ENCODE measurements at places on chromosomes 4 and X.

DNA sequence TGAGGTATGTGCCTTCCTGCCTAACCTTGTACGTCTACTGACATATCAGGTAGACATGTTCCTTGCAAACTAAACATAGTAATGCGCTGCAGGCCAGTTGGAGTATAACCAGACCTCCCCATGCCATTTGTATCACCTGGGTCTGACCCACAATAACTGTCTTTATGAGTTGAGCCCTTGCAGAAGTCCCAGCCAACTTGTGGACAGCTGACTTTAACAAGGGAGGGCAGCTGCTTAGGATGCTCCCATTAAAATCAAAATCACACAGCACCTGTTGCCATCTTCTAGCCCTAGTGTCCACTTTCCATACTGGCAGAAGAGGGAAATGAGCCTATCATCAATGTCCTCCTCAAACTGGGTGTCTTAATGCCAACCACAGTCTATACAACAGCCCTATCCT lies 41.6 kb downstream of the KANTR start:
- no peak for DNase-seq

DNA sequence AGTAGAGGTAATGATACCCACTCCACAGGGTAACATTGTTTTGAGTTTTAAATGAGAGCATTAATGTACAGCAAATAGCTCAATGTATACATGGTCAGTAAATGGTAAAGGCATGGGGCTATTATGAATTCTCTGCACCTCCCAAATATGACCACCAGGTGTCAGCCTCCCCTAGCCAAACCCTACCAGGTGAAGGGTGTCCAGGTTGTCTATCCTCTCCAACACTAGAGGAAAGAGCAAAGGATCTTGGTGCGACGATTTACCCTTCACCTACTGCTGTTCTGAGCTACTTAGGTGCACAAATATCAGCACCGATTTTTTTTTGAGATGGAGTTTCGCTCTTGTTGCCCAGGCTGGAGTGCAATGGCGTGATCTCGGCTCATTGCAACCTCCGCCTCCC lies 26.5 kb upstream of the XIAP start:
- peak; percentile 65 for DNase-seq

GRCh38 chr4:6616087-6616995 lies 24.1 kb upstream of the MRFAP1 start:
- DNase-seq, result no peak

GRCh38 chr4:108345862-108346817 lies 177.4 kb upstream of the LEF1 start:
- DNase-seq, result no peak

DNA sequence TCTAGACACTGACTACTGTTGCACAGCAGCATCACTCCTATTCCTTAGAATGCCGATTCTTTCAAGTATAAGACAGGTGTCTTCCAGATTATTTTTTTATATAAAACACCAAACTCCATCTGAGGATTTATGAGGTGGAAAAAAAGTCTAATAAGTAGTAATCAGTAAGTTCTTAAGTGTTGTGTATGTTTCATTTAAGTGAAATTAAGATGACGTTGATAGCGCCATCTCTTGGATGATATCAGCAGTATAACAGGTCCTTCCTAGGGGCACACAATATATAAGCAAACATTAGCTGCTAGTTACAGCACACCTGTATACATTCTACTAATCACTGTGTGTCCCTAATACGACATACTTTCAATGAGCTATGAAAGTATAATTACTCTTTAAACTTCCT lies 99.6 kb upstream of the STS start:
- no peak for DNase-seq

DNA sequence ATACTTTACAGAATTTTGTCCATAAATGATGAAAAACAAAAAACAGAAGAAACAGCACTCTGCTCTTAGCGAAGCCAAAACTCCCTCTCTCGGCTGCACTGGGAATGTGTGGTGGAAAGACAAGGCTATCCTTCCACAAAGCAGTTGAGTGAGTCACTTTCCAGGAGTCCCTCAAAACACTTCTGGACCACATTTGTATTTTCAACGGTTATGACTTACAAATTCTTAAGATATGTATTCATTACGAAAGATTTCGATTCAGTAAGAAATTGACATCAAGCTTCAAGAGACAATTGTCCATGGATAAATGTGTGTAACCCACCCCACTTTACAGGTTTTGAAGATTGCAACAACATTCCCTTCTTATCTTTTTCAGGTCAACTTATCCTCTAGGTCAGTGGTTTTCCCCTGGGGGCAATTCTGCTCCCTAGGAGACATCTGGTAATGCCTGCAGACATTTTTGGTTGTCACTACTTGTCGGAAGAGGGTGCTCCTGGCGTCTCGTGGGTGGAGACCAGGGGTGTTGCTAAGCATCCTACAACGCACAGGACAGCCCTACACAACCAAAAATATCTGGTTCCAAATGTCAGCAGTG lies 66.7 kb upstream of the MTNR1A start:
- DNase-seq, result no peak

DNA sequence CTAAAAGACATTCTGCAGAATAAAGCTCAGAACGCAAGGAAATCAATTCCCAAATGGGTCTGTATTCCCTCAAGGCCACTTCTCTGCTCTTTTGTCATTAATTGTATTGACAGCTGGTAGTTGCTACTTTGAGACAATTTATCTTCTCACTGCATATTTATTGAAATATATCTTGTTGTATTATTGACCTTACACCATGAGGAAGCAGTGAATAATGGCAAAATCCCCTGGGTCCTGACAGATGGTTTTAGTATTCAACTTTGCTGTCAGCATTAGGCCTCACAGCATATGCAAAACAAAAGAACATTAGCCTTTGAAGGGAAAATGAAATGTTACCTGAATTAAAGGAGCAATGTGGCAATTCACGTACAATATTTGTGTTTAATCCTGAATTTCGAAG lies 406.1 kb upstream of the TRAM1L1 start:
- DNase-seq, result no peak

DNA sequence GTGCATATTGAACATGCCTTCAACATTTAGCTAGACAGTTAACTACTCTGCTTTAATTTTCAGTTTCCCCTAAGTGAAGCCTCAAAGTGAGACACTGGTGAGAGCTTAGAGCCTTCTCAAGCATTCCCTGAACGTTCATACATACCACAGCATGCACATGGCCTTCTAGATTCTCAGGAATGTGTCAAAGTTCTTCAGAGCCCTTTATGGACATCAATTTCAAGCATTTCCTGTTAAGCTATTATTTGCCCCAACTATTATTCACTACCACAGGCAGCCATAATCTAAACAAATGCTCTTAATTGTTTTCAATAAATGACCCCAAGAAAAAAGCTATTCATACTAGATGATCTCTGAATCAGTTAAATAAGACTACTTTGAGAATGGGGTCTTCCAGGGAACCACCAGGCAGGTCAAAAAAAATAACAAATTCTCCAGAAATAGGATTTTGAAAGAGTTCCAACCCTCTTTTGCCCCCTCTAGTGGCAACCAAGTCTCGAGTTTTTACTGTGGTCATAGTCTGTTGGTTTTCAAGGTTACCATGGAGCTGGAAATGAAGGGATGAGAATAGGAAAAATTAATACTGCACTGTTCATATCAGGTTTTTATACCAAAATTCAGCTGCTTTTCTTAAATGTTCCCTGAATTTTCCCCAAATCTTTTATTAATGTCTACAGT lies 235.4 kb downstream of the RAB28 start:
- no peak for DNase-seq

GRCh38 chr4:181437895-181438294 lies 805.3 kb upstream of the TENM3 start:
- DNase-seq, result no peak

DNA sequence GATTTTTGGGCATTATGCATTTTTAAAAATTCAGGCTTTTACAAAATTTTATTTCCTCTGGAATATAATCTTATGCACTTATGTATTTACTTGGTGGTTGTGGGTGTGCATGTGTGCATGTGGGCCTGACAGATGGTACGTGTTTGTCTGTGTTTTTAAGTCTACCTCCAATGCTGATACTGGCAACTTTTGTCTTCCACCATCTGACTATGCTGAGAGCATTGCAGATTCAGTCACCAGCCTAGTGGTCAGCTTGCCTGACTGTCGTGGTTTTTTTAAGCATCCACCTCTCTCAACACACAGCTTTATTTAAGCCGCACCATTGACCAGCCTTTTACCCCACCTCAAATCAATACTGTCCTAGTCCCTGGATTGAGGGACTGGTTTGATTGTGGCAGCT lies 37.1 kb downstream of the FSTL5 start:
- DNase-seq, result no peak

GRCh38 chr4:118817178-118817930 lies 18.6 kb downstream of the SEC24D start:
- no peak for DNase-seq

GRCh38 chr4:95263391-95263790 lies 285.4 kb downstream of the UNC5C start:
- no peak for DNase-seq

GRCh38 chrX:136907621-136908020 lies 27.1 kb upstream of the RBMX start:
- DNase-seq, result no peak

GRCh38 chr4:52377563-52377962 lies 281.5 kb downstream of the USP46 start:
- DNase-seq, result no peak

GRCh38 chr4:140557831-140558435 lies 10.8 kb downstream of the UCP1 start:
- no peak for DNase-seq

GRCh38 chrX:4094926-4095325 lies 381.5 kb upstream of the PRKX start:
- no peak for DNase-seq

- DNase-seq, result no peak
Measured at GRCh38 chr4:89316931-89317366, 9.3 kb upstream of the GPRIN3 start.

DNA sequence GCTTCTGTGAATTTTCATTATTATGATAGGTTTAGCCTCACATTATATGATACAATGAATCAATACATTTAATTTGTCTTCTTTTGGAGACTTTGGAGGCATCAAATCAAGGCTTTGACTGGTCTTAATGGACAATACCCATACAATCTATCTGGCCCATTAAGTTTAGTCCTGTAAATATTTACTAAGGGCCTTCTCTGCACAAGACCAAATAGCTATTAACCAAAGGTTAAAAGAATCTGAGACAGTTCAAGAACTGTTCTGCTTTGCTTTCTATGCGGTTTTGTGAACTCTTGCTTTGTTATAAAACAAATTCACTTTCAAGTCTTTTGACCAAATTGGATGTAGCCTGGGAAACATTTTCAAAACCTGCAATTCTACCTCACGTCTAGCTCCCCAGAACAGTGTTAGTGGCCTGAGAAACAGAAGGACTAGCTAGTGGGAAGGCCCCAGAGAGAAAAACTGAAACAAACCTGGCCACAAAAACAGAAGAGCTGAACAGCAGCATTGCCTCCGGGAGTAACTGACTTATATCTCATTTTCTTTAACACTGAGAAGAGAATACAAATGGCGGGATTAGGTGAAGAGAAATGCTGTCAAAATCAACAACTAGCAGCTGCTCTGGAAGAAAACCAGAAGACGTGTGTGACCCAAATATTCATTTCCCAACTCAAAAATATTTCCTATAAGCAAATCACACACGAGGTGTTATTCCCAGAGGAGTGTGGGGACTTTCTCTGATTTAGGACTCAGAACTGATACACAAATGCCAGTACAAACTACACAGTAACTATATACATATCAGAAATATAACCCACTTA lies 548 bp downstream of the TLR1 start:
- DNase-seq, result peak; percentile 57

- no peak for DNase-seq
Measured at GRCh38 chr4:177287255-177287654, 22.4 kb upstream of the NEIL3 start.

DNA sequence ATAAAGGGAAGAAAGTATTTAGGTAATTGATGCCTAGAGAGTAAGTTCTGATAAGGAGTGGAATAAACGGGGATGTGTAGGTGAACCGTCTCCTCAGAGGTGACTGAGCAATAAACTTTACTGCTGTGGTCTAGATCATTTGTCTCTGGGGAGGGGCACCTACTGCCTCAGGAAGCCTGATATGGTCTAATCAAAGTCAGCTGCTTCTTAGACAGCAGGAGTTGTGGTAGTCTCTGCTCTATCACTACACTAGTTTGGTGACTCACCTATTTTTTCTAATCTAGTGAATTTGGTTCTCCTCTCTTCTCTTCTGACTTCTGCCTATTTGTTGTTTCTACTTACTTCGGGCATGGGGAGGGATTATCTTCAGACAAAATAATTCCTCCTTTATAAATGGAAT lies 95.1 kb upstream of the STIM2 start:
- DNase-seq, result no peak

GRCh38 chrX:53481816-53482465 lies 47.8 kb upstream of the HSD17B10 start:
- DNase-seq, result peak; percentile 40

DNA sequence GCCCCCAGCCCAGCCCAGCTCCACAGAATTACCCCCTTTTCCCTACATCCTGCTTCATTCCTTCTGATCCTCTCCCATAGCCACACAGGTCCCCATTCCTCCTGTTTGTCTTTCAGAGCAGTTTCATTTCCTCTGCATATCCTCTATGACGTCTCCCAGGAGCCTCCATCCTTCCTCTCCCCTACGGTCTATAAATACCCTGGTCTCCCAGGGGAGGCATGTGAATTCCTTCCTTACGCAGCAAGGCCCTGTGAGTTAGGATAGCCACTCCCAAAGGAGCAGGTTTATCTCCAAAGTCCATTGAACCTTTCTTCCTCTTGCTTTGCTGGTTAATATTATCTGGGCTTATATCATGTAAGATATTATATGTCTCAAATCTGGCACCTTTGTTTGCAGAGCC lies 8.4 kb upstream of the APLN start:
- DNase-seq, result no peak

GRCh38 chr4:141609243-141609642 lies 27.1 kb upstream of the IL15 start:
- DNase-seq, result no peak

GRCh38 chrX:154404625-154405192 lies 4.3 kb downstream of the DNASE1L1 start:
- DNase-seq, result no peak

DNA sequence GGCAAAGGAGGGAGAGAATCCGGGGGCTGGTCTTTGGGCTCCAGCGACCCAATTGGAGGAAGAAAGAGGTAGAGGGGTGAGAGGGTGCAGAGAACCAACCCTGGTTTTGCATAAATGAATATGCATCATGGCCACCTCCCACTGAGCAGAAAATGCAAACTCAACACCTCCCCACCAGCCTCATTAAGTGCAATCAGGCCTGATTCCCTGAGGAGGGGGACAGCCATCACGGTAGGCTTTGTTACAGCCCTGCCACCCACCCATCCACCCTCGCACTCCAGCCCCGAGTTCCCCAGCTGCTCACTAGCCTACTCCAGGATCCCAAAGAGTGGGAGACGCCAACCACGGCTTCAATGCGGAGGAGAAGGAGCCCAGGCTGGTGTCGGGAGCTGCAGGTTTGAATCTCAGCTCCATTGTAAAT lies 48.3 kb upstream of the MAN2B2 start:
- DNase-seq, result no peak

DNA sequence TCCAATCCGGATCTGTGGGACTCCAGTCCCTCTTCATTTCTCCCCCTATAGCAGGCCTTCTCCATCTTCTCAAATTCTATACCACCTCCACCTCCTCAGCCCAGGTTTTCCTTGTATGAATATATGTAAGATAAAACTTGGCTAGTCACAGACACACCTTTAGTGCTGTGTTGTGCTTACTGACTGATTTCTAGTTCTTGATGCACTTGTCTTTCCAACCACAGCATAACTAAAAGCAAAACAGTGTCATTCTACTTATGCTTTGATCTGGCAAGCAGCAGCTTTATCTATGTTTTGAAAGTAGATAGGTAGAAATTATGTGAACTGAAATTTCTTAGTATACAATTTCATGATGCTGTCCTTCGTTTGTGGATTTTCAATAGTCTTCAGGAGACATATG lies 47.5 kb downstream of the CCNI start:
- no peak for DNase-seq
